ENCODE measurements at places on chromosomes 5 and 9. TPM values are rescaled to one million over a fixed set of nuclear protein-coding genes. Genes with fewer than 3 reads are reported as not detected.

SLC36A2 gene
- total RNA-seq, result not detected

TRIP13 gene
- total RNA-seq, result 47.5 TPM

OCLN gene
- 0.12 TPM for total RNA-seq

TNFAIP8 gene
- 193 TPM for total RNA-seq

TMEM141 gene
- 40.1 TPM for total RNA-seq

PCDHGC3 gene
- 0.24 TPM for total RNA-seq

CKMT2 gene
- not detected for total RNA-seq

NELFB gene
- 75.3 TPM for total RNA-seq

CCNO gene
- total RNA-seq, result not detected

TRAF1 gene
- total RNA-seq, result 164 TPM

RAB3C gene
- not detected for total RNA-seq

FGF1 gene
- not detected for total RNA-seq

FAM81B gene
- not detected for total RNA-seq

MSMP gene
- 0.88 TPM for total RNA-seq

SLCO4C1 gene
- total RNA-seq, result 0.28 TPM

TRIM7 gene
- total RNA-seq, result 2.7 TPM

ZDHHC21 gene
- 11.6 TPM for total RNA-seq

CDC20B gene
- not detected for total RNA-seq
